ENCODE measurements at places on chromosomes 13 and 19.

DNA sequence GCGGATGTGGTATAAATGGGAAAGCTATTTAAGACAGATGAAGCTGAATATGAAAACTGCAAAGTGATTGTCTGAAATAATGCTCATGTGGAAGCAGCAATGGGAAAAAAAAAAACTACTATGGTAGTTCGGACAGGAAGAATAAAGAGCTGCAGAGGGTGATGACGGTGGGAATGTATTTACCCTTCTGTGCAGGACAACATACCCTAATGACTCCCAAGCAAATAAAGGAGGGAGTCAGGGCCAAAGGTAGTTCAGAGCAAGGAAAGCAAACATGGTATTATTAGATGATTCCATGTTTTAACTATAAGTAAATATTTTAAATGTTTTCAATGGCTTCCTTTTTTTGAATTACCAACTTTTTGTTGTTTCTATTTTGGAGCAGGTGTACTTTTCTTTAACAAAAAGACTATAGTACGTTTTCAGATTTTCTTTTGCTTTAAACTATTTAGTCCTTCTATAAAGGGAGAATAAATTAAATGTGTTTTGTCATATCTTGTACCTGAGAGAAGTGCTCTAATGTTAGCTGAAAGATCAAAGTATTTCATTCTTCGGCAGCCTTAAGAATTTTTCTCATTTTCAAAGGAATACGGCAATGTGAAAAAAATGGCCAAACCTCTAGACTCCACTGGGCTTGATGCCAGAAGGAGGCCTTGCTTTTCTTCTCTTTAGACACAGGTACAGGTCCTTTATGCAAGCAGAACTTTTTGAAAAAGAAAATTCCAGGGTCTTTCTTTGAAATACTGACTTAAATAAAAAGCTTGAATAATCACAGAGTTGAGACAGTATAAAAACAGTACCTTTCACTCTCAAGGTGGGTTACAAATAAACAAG, 67.8 kb upstream of the ZDHHC20 start:
- no peak for DNase-seq

DNA sequence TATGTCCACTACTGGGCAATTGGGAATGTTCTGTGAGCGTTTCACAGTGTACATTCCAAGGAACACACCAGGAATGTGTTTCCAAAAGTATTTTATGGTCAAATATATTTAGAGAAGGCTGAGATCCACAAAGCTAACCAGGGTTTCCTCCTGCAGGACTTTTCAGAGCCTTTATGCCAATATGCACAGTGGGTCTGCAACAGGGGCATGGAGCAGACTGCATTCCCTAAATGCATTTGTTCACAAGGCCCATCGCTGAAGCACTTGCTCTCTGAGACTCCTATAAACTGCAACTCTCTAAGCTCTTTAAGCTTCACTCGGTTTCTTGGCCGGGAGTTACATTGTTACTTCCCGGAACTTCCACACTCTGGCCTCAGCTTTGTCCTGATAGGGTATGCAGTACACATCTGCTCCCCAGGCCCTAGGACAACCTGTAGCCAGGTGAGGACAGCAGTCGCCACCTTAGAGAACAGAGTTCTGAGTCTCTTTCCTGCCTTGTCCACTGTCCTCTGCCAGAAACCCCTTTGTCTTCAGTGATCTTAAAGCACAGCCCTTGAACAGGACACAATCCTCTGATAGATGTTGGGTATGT, 33.5 kb downstream of the FBN3 start:
- no peak for DNase-seq

GRCh38 chr19:41588497-41589209, 12.7 kb downstream of the CEACAM21 start:
- DNase-seq, result peak; percentile 67

DNA sequence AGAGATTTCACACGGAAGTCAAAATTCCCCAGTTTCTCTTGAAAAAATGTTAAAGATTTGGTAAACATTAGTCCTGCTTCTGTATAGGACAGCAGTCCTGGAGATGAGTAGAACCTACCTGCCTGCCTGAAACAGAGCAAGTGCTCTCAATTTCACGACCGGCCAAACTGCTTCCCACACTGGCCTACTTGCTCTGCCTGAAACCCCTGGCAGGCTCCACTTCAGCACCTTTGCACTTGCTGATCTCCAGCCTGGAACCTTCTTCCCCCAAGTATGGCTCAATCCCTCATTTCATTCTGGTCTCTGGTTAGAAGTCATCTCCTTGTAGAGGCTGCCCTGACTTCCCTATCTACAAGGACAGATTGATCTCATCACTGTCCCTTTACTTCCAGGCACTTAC, 271.4 kb downstream of the DLEU7 start:
- no peak for DNase-seq

GRCh38 chr13:45156565-45157361, 36.5 kb downstream of the GTF2F2 start:
- DNase-seq, result no peak

GRCh38 chr19:32662186-32662585, 12.8 kb downstream of the ANKRD27 start:
- DNase-seq, result no peak

- no peak for DNase-seq
Observed at GRCh38 chr13:42275098-42275471, 3.1 kb downstream of the AKAP11 start.
